ENCODE measurements at places on chromosomes 4 and X.
A peak's percentile ranks its signal among the peaks of the same experiment; 100 is the strongest.

DNA sequence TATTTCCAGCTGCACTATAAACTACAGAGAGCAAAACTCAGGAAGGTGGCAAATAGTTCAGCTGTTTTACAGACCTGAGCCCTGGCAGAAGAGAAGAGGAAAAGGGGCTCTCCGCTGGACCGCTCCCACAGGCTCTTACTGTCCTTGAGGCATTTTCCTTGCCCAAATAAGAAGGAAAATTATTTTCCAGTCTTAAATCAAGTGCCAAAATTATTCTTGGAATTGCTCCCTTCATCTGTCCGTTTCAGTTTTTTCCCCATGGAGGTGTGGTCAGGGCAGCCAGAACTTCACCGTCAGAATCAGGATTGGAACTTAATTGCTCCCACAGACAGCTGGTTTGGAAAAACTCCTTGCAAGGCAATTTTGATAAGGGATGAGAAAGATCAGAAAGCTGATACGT lies 35.2 kb upstream of the SPINK2 start:
- no peak for DNase-seq

GRCh38 chrX:8675006-8675630 lies 56.8 kb downstream of the ANOS1 start:
- DNase-seq: no peak

GRCh38 chr4:94345969-94346368 lies 3.3 kb upstream of the HPGDS start:
- DNase-seq: no peak

DNA sequence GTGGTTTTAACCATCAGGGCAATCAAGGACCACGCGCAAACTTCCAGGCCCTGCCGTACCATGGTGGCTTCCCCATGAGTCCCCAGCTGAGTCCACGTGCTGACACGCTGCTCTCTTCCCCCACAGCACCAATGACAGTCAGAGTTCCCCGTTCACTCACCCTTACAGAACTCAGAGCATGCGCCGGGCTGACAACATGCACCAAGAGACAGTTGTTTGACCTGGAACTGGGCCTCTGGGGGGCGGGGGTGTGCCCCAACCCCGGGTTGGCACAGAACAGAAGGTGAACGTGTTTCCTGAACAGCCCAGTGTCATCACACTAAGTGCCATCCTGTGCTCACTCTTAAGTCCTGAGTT lies 29.4 kb downstream of the IRF2 start:
- DNase-seq: no peak

DNA sequence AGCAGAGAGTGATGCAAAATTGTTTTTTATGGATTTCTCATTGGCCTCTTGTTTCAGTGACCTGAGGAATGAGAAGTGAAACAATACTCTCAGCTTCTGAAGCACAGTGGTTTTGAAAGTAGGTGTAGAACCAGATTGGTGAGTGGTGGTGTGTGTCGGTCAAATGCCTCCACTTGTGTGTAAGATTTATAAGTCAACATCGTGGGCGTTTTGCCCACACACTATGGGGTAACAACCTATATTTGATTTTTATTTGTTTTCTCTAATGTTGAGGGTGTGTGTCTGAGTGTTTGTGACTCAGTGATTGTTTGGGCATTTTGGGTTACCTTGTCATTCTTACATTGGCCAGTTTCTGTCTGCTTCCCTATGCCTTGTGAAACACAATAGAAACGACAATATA lies 23.3 kb downstream of the ADGRL3 start:
- no peak for DNase-seq

GRCh38 chrX:41559235-41560052 lies 112.3 kb downstream of the NYX start:
- DNase-seq: peak; percentile 3

GRCh38 chr4:107586371-107586770 lies 133.7 kb downstream of the PAPSS1 start:
- no peak for DNase-seq

DNA sequence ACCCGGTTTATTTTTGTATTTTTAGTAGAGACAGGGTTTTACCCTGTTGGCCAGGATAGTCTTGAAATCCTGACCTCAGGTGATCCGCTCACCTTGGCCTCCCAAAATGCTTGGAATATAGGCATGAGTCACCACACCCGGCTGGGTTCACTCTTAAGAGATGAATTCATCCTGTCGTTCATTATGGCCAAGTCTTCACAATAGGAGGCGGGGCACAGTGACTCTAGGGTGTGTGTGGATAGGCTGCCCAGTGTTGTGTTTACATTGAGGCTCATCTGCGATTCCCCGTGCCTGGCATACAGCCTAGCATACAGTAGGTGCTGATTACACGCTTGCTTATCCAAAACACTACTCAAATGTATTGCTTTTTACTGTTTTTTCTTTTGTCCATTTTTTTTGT lies 41.3 kb upstream of the IGFBP7 start:
- no peak for DNase-seq

DNA sequence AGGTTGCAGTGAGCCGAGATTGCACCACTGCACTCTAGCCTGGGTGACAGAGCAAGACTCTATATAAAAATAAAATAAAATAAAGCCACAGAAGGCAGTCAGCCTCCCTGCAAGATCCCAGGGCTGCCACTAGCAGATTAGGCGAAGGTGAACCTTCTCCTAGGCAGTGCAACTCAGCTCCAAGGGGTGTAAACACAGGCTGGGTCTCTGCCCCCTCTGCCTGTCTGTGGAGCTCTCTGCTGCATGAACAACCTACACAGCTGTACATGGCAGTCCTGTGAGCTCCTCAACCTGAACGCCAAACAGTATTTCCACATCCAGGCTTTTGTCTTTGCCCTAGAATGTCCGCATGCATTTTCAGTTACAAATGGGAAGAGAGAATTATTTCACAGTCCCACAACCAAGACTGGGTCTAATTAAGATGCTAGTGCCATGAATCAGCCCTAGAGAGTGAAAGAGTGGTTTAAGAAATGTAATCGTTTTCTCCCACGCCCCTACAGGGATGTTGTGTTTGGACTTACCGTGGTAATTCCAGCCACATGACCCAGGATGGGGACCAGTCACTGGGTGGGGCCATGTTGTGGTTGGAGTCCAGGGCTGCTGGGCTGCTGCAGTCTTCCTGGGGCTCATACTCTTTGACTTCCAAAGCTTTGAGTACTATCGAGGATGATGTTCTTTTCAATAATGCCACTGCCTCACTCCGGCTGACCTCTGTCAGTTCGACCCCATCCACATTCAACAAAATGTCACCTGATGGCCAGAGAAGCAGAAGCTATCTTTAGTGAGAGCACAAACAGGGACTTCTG lies 99.0 kb downstream of the FIP1L1 start:
- no peak for DNase-seq

DNA sequence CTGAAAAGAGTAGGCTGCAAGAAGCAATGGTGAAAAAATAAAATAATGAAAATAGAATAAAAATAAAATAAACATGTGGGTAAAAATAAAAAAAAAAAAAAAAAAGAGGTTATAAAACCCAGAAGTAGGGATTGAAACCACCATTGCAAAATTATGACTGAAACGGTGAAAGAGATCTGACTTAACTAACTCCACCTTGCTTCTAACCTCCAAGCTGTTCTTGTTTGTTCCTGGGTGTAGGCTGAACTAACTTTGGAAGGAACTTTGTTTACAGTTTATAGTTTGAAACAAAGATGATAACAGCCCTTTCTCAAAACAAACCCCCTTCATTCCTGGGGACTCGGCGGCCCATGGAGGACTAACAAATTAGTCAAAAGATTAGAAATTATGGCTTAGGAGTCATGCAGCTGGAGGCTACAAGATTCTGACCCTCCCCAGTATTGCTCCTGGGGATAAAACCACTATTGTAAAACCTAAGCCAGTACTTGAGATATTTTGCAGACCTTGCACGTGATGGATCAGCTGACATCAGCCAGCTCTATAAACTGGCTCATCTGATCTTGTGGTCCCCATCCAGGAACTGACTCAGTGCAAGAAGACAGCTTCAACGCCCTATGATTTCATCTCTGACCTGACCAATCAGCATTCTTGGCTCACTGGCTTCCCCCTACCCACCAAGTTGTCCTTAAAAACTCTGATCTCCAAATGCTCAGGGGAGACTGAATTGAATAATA lies 30.4 kb downstream of the DDX60L start:
- DNase-seq: no peak

DNA sequence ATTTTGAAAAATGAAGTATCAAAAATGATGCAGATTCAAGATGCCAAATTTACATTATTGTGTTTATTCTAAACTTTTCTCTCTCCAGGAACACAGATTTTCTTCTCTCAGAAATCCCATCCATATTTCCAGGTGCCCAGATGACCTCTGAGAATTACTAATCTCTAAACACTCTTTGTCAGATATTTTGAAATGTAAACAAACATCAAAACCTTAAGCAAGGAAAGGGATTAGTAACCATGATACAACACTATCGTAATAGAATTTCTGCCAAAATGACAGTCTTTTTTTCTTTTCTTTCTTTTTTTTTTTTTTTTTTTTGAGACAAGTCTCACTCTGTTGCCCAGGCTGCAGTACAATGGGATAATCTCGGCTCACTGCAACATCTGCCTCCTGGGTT lies 76.7 kb downstream of the PDS5A start:
- DNase-seq: no peak

DNA sequence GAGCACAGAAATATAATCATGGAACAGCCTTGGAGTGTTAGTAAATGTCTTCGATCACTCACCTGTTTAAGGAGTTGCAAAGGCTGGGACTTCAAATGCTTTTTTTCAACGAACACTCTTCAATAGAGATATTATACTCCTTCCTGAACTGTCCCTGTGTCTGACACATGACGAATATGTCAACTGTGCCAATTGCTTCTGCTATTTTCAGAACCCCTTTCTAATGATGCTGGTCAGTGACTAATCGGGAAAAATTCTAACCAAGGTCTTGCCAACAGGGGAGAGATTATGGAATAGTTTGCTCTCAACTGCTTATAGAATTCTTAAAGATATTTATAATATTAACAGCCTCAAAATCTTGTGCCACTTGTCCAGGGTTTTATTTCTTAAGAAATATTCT lies 8.5 kb upstream of the KLHL34 start:
- no peak for DNase-seq

DNA sequence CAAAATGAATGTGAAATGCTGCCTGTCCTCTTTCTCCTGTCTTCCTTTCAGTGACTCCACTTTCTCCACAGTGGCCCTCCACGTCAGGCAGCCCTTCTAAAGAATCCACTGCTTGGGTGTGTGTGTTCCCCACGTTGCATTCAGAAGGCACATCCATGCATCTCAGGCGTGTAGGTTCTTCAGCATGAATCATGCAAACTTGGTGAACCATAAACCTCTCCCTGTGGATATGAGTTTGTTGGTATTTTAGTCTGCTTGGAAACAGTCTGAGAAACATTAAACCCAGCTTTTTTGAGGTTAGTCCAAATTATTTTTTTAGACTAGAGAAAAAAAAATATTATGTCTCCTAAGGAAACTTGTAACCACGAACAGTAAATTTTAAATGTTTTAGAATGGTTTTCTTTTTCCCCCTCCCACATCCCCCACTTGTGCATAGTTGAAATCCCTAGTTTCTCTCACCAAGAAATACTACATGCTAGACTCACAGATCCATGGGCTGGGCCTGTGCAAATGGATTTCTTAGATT lies 251.6 kb downstream of the CBR4 start:
- no peak for DNase-seq

GRCh38 chrX:21638311-21638710 lies 19.8 kb downstream of the KLHL34 start:
- DNase-seq: no peak

DNA sequence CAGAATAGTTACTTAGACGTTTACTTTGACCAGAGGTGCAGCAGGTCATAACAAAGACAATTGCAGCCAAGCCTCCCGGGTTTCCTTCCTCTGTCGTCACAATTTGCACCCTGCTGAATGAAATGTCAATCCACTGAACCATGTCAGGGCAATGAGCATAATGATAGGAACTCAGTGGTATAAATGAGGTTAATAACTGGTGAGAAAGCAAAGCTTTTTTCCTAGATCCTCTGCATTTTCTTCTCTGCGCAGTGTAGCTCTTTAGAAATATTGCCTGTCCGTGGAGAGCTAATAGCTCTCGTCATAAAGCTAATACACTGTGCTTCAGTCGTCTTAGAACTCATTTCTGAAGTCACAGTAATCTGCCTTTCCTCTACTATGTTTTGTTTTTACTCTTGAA lies 1960.1 kb upstream of the ADGRL3 start:
- no peak for DNase-seq
